ENCODE measurements at places on chromosomes 7 and 10.

GRCh38 chr10:97914837-97915211 lies 65.2 kb downstream of the GOLGA7B start:
- peak; percentile 8 for DNase-seq

- DNase-seq = no peak
These were observed 65.6 kb downstream of the FOXI2 start for GRCh38 chr10:127802531-127803095.

GRCh38 chr7:35253710-35254495 lies at the start of gene TBX20:
Gene TBX20, minus strand, starts transcription at chr7:35254100. Its CDS starts 480 bp downstream, at chr7:35253620.
- peak; percentile 9 for DNase-seq

DNA sequence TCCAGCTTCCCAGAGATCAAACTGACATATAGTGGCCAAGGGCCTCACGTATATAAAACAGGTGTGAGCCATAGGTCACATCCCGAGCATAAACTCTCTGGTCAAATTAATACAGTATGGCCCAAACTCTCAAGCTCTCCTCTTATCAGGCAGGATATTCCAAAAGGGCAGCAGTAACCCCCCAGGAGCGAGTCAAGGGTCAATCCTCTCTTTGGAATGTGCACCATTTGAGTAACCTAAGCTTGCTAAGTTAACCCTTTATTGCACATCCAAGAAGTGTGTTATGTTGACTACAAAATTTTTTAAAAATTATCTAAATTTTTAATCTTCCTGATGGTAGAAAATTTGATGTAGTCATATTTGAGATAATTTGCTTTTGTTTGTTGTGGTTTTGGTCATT lies 4.5 kb upstream of the TRIM24 start:
- no peak for DNase-seq

- DNase-seq = peak; percentile 14
These were observed 488 bp downstream of the EIF4H start for GRCh38 chr7:74174606-74175082.

DNA sequence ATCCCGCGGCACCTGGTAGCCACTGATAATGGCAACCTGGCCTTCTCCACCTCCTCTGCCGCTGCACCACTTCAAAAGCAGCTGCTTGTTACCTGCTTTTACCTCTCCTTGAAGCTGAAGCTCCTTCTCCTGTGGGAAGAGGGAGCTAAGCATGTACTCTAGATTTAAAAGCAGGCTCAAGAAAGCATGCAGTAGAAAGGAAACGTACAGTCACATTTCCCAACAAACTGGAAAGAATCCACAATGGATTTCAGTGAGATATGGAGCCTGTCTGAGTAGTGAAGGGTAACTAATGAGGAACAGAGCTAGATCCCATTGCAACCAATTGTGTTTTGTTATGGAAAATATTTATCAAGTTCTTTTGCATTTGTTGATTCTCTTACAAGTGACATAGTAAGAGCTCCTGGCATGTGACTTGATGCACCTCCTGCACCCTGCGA lies 457.4 kb upstream of the GALNT17 start:
- no peak for DNase-seq

- peak; percentile 1 for DNase-seq
These were observed 339.2 kb downstream of the LRMDA start for GRCh38 chr10:75770626-75771081.

DNA sequence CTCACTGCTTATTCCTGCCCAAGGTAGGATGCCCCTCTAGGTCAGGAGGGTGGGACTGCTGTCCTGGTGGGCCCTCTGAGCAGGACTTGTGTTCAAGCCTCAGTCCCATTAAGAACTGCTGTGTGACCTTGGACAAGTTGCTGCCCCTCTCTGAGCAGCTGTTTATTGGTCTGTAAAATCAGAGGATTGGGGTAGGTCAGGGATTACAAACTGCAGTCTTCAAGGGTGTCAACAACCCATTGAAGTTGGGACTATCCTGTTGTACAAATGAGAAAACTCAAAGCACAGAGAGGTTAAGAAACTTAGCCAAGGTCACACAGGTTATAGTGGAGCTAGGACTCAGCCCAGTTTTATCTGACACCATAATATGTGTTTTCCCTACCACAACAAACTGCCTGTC lies 55.3 kb downstream of the ZMIZ1 start:
- DNase-seq = no peak

DNA sequence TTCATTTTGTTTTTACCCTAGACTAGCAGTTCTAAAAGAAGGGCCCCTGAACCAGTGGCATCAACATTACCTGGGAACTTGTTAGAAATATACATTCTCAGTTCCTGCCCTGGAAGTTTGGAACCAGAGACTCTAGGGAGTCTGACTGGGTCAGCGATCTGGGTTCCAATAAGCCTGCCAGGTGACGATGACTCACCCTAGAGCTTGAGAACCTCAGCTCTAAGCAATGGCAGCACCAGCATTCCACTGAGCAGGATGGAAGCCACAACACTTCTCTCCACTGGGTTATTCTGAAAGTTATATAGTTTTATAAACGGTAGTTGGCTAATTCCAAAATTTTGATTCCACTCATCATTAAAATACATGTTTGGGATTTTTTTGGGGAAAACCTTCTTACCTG lies 97.0 kb upstream of the AMPH start:
- DNase-seq = no peak

- DNase-seq = no peak
These were observed 1200.5 kb downstream of the SORCS1 start for GRCh38 chr10:105964009-105964408.

- DNase-seq = no peak
These were observed 28.6 kb downstream of the ECD start for GRCh38 chr10:73139251-73139650.

DNA sequence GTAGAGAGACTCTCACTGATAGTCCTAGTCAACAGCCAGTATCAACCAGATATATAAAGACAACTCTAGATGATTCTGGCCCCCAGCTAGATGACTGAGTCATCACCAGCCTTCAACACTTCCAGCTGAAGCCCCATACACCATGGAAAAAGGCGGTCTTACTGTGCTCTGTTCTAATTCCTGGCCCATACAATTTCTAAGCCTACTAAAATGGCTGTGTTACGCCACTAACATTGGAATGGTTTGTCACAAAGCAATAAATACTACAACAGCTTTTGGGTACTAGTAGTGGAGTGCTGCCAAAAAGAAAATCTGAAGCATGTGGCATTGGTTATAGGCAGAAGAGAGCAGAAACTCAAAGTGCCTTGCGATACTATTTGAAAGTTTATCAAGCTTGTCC lies 13.0 kb upstream of the TES start:
- peak; percentile 85 for DNase-seq

DNA sequence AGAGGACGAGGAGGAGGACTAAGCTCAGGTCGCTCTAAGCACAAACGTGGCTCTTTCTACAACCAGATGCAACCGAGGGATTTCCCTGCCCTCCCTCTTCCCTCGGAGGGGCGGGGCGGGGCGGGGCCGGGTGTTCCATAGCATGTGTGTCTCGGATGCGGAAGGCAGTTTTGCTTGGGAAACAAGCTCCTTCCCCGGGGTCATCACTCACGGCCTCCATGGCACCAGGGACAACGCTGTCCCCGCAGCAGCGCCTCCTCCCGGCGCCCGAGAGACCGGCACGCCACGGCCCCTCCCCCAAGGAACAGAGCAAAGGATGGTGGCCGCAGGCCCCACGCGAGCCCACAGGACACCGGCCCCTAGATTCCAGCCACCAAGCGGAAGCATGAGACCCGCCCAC lies 110.5 kb downstream of the PAXIP1 start:
- DNase-seq = no peak

DNA sequence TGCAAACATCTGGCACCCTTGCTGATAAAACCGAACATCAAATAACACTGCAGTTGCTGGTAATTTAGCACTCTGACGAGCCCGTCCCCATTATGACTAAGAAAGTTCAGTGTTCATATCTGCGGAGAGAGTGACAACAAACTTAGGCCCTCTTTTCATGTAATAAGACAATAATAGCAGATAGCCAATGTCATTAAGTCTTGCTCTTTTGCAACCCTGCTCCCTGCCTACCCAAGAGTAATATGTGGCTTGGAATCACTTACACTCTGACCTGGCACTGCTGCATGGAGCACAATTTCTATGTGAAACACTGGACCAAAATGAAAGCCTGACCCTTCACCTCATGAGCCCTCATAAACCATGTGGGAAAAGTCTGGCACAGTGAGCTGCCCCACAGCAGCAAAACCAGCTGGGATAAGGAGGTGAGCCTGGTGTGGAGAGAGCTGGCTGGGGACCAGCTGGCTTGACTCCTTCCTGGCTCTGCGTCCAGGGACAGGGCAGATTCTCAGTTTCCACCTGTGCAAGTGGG lies 86.5 kb downstream of the HIPK2 start:
- DNase-seq = no peak

- DNase-seq = no peak
These were observed 8.2 kb downstream of the COL26A1 start for GRCh38 chr7:101370836-101371235.

GRCh38 chr7:41448104-41448503 lies 254.8 kb downstream of the INHBA start:
- DNase-seq = no peak

GRCh38 chr10:34814223-34814912 lies 728 bp downstream of the PARD3 start:
- DNase-seq = no peak

GRCh38 chr10:120641695-120642094 lies 184.7 kb downstream of the PLPP4 start:
- no peak for DNase-seq

GRCh38 chr10:126058507-126058906 lies 162.1 kb downstream of the FANK1 start:
- no peak for DNase-seq

All from fibroblast of skin of left quadriceps (primary cell).